Umbilical cord (tissue), 2 donors: ENCODE measurements at places on chromosomes 6 and 20. TPM values are rescaled to one million over a fixed set of nuclear protein-coding genes. Genes with fewer than 3 reads are reported as not detected.

Gene STXBP5
- total RNA-seq, result 57.5 TPM

Gene RNF182
- 3.6 TPM for total RNA-seq

Gene PGC
- total RNA-seq, result 0.96 TPM

Gene TBC1D20
- 20.9 TPM for total RNA-seq

Gene CST2
- total RNA-seq, result not detected

Gene TMEM242
- total RNA-seq, result 4.8 TPM

Gene CST3
- 92.7 TPM for total RNA-seq
